ENCODE measurements at places on chromosomes 2 and 18.

DNA sequence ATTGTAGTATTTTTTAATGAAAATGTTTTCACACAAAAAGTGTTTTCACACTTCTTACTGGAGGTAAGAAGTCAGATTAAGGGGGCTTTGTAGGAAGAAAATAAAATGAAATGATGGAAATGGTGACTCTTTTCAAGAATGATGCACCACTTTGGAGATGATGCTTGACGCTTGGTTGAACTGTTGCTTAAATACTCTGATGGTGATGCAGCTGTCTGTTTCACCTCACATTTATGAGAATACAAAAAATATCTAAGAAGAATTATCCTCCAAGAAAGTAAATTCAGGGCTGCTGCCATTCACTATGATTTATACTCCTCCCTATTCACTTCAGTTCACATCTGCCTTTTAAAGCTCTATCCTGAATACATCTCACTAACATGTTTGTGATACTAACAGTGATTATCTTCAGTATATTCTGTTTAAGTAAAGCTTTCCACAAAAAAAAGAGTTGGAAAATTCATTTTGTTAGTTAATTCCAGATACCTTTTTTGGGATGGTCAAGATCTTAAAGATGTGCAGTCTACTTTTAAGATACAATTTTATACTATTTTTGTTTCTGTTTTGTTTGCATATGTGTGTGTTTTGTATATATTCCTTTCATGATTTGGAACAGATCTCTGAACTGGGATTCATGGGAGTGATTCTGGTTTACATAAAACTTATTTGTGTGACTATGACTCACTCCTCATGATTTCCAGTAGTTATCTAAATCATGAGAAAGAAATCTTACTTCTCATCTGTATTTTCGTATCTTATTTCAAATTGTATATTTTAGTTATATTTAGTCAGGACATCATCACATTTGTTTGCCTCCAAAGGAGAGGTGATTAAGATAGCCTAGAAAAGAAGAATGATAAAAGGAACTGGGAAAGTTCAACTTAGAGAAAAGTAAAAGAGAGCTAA is 53.1 kb downstream of the SLC39A10 start:
- DNase-seq = no peak

DNA sequence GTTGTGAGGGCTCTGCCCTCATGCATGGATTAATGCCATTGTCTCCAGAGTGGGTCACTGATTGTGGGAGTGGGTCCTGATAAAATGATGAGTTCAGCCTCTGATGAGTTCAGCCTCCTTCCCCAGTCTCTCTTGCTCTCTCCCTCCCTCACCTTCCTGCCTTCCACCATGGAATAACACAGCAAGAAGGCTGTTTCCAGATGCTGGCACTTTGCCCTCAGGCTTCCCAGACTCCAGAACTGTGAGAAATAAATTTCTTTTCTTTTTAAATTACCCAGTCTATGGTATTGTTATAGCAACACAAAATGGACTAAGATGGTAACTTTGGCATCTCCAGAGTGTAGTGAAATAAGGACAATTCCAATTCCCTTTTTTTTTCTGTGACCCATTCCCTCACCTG is 47.1 kb upstream of the MAP4K3 start:
- no peak for DNase-seq

DNA sequence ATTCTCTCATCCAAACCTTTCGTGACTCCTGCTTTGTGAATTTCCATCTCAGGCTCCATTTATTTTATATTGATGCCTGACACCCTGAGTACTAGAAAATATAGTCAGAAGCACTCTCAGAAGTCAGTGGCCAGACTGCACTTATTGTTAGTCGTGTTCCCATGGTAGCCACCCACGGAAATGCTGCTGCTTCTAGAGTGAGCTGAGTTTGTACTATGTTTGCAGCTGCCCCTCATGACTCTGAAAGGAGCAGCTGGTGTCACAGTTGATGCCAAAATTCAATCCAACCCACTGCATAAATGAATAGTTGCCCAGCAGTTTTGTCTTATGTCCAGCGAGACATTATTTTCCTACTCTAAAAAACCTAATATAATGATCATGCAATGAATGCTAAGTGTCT is 265.2 kb upstream of the SPHKAP start:
- peak; percentile 19 for DNase-seq

GRCh38 chr2:207819021-207819797 is 49.5 kb upstream of the FZD5 start:
- DNase-seq = no peak

GRCh38 chr2:207133820-207134519 is 31.8 kb downstream of the KLF7 start:
- DNase-seq = peak; percentile 52

Data from HAP-1 (cell line).